ENCODE measurements at places on chromosomes 13 and 19. TPM values are rescaled to one million over a fixed set of nuclear protein-coding genes. Genes with fewer than 3 reads are reported as not detected.

BEST2 gene
- 0.55 TPM for total RNA-seq

ZNF304 gene
- total RNA-seq: 18.3 TPM

TPP2 gene
- 77.5 TPM for total RNA-seq

PGLYRP2 gene
- not detected for total RNA-seq

SLC6A16 gene
- total RNA-seq: 0.93 TPM

CEBPA gene
- 3.5 TPM for total RNA-seq

ZNF146 gene
- 163 TPM for total RNA-seq

SLITRK6 gene
- 17.6 TPM for total RNA-seq

GRAMD1A gene
- 58.8 TPM for total RNA-seq

SF3A2 gene
- 57.7 TPM for total RNA-seq

ATP4A gene
- not detected for total RNA-seq

MYO1F gene
- 6.7 TPM for total RNA-seq

ZNF98 gene
- total RNA-seq: 7.1 TPM

ZNF525 gene
- 22.2 TPM for total RNA-seq

EPS8L1 gene
- 8.7 TPM for total RNA-seq

STOML3 gene
- not detected for total RNA-seq

KLF1 gene
- 2.1 TPM for total RNA-seq

PSG2 gene
- total RNA-seq: not detected

ZNF846 gene
- total RNA-seq: 38.5 TPM

CGB5 gene
- not detected for total RNA-seq

NAPSA gene
- total RNA-seq: 0.44 TPM

KLK2 gene
- not detected for total RNA-seq

CATSPERD gene
- not detected for total RNA-seq

NKPD1 gene
- 0.60 TPM for total RNA-seq

GARIN5A gene
- 0.55 TPM for total RNA-seq

PSG1 gene
- not detected for total RNA-seq

COPE gene
- total RNA-seq: 103 TPM
